ENCODE measurements at places on chromosomes 4 and X.

DNA sequence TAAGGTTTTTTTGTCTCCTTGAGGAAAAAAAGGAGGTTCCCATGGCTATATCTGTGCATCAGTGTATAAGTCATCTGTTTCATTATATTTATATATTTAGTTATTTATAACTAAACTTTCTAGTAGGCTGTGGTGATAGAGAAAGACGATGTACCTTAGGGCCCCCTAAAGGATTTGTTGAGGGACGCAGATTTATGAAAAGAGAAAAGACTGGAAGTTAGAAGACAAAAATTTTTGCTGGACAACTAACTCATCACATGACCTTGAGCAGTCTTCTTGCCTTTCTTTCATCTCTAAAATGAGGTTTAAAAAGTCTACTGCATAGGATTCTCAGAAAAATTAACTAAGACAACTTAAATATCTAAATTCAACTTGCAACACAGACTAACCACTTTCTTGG lies 6.1 kb downstream of the GASK1B start:
- no peak for DNase-seq

DNA sequence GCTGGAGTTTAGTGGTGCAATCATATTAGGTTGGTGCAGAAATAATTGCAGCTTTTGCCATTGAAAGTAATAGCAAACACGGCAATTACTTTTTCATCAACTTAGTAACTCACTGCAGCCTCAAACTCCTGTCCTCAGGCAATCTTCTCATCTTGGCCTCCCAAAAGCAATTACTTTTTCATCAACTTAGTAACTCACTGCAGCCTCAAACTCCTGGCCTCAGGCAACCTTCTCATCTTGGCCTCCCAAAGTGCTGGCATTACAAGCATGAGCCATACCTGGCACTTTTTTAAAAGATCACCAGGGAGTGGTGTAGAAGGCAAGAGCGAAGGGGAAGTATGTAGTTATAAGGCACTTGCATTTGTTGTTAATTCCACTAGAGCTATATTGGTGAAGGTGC lies 491.1 kb upstream of the ADGRL3 start:
- DNase-seq, result no peak

GRCh38 chrX:134971926-134972325 lies 18.9 kb upstream of the SMIM10 start:
- no peak for DNase-seq

DNA sequence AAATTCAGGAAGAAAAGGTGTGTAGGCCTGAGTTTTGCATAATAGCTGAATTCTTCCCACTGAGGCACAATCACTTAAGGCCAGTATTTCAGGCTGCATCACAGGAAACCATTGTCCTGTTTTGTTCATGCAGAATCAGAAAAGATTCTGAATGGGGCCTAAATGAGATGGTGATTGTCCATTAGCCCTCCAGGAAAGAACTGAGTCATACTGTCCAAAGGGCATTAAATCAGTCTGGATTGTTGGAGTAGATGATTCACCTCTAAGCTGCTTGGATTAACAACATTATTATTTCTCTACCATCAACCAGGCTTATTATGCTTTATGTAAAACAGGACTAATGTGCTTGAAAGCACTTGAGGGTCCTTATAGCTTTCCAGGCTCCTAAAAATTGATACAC lies 36.2 kb downstream of the CT47B1 start:
- DNase-seq, result no peak

DNA sequence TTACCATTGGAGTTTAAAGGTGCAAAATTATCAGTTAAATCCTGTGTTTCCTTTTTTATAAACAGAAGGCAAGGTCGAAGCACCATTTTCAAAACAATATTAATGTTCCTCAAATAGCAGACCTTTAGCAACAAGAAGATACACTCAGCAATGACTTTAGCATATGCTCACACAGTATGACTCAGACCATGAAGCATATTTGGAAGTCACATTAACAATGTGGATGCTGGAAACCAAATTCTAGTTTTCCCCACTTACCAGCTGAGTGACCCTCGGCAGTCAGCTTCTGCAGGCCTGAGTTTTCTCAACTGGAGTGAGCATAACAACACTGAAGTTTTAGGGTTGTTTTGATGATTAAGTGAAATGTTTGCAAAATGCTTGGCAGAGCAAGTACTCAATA lies 130.5 kb downstream of the ANK2 start:
- DNase-seq, result peak; percentile 8

GRCh38 chr4:129550281-129550785 lies 454.4 kb downstream of the C4orf33 start:
- no peak for DNase-seq

Measured in AG08396 (cell line).